ENCODE measurements at places on chromosomes 5 and 9. TPM values are rescaled to one million over a fixed set of nuclear protein-coding genes. Genes with fewer than 3 reads are reported as not detected.

DNA sequence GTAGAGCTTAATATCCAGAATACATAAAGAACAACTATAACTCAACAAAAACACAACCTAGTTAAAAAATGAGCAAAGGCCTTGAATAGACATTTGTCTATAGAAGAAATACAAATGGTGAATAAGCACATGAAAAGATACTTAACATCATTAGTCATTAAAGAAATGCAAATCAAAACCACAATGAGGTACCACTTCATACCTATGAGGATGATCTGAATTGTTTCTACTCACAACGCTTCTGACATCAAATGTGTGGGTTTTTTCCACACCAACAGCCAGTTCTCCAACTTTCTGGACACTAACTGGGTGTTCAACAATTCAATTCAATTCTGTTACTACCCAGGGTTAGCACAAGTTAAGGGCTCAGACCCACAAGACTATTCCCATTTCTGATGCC is 22.0 kb downstream of the SREK1IP1 start:
- no peak for DNase-seq

PRUNE2 gene
- 13.1 TPM for total RNA-seq

SLC6A19 gene
- total RNA-seq = not detected

- DNase-seq = no peak
Observed at GRCh38 chr5:143771602-143772001, 40.4 kb upstream of the HMHB1 start.

- no peak for DNase-seq
Observed at GRCh38 chr5:85334-85995, 6.5 kb upstream of the PLEKHG4B start.

ADAMTS2 gene
- 9.0 TPM for total RNA-seq

- no peak for DNase-seq
Observed at GRCh38 chr5:113057557-113057984, 81.0 kb downstream of the DCP2 start.

DNA sequence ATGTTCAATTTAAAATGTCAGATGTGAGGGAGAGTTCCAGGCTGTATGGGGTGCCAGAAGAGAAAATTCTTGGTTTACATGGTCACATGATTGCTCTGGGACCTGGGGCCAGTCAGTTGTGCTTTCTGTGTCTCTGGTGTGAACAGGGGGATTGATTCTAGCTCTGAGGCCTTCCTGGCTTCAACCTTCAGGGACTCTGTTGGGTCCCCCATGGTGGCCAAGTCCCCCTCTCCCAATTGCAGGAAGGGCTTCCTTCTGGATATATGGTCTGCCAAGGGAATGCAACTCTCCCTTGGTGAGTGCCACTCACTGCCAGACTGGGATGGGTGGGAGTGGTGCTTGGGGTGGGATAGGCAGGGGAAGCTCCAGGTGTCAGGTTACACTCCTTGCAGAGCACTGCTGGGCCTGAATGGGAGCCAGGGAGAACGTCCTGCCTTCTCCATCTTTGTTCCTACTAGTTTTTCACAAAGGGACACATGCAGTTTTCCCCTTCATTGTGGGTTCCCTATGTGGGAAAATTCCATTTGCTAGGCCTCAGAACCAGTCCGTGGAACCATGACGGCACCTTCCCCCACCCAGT is 153.2 kb downstream of the MELK start:
- peak; percentile 41 for DNase-seq

GMCL2 gene
- total RNA-seq = not detected

DNA sequence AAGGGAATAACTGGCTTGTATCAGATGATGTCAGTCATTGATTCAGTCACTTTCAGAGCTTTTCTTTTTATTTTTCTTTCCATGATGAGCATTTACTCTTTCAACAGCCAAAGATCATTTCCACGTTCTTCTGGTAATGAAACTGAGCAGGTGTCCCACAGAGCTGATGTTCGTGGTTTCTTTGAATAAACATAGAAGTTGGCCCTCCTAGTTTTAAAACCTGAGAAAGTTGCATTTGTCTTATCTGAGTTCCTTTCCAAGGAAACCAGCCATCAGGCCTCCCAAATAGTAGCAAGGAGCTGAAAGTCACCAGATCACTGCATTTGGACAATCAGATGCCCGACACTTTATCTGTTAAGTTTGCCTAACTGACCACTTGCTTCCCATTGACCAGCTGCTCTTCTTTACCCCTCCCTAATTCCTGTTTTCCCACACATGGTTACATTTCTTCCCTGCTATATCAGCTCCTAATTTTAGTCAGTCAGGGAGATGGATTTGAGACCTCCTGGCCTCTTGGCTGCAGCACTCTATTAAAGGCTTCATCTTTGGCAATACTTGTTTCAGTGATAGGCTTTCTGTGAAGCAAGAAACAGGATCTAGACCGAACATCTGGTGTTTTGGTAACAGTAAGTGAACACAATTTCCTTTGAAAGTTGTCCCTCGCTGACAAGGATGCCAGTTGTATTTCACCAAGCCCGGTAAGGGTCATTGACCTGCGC is 420.8 kb downstream of the CHSY3 start:
- no peak for DNase-seq

GRCh38 chr9:137011907-137012675 is 15.7 kb upstream of the CLIC3 start:
- no peak for DNase-seq

- no peak for DNase-seq
Observed at GRCh38 chr5:19988457-19988856, 457 bp upstream of the CDH18 start.

CAVIN4 gene
- 7.1 TPM for total RNA-seq

DNA sequence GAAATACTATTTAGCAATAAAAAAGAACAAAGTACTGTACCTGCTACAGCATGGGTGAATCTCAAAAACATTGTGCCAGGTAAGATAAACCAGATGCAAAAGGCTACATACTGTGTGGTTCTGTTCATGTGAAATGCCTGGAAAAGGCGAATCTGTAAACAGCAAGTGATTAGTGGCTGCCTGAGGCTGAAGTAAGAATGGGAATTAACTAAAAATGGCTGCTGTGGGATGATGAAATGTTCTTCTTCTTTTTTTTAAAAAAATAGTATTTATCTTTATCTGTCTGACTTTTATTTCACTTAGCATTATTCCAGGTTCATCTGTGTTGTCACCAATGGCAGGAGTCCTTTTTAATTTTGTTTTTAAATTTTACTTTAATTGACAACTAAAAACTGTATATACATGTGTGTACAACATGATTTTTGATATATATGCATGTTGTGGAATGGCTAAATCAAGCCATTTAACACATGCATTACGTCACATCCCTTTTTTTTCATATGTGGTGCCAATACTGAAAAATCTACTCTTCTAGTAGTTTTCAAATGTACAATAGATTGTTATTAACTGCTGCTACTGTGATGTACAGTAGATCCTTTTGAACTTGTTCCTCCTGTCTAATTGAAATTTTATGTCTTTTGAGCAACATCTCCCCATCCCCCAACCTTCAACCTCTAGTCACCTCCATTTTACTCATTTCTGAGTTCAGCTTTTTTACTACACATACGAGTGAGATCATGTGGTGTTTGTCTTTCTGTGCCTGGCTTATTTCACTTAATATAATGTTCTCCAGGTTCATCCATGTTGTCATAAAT is 62.9 kb upstream of the TNFAIP8 start:
- DNase-seq = no peak

- no peak for DNase-seq
Observed at GRCh38 chr5:106321242-106321641, 1349.5 kb downstream of the EFNA5 start.

DNA sequence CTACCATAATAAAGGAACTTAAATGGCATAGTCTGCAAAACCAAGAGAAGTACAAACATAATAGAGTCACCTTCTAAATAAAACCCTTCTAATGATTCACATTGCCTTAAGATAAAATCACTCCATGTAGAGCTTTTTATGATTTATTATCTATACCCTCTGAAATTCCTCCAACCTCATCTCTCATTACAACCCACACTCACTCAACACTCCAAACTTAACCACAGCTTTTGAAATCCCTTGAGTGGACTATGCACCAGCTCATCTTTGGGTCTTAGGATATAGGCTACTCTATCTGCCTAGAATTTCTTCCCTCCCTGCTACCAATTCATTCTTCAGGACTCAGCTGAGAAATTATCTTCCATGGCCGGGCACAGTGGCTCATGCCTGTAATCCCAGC is 122.5 kb downstream of the CETN3 start:
- no peak for DNase-seq

DNA sequence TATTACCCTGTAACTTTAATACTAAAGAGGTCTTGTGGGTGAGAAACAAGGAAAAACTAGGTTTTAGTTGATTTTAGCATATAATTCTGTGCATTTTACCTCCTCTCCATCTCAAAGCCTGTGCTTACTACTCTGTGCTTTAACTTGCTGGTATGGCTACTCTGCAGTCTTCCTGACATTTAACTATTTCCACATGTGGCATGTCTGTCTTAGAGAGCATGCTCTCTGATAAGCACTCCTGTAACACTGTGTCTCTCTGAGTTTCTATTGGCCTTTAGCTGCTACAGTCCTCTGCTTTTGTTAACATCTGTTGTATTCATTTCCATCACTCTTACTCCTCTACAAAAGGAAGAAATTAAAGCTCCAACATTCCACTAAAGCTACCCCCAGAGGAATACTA is 418.3 kb downstream of the RAB3C start:
- no peak for DNase-seq

DNA sequence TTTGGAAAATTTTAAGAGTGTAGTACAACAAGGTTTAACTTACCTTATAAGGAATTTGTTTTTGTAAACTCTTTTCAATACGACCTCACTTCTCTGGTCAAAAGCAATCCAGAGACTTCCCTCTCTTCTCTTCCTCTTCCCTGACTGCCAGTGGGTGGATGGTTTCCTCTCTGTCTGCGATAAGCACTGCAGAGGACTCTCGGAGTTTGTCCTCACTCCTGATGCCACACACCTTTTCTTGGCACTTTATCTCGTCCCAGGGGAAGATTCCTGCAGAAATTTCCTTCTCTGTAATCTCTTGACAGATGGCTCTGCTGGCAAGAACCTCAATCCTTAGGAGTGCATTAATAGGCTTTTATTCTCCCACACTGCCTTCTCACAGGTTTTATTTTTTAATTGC is 641.6 kb downstream of the NR2F1-AS1 start:
- no peak for DNase-seq

GRCh38 chr5:91101600-91102379 is 281.3 kb downstream of the ARRDC3 start:
- DNase-seq = peak; percentile 62

DNA sequence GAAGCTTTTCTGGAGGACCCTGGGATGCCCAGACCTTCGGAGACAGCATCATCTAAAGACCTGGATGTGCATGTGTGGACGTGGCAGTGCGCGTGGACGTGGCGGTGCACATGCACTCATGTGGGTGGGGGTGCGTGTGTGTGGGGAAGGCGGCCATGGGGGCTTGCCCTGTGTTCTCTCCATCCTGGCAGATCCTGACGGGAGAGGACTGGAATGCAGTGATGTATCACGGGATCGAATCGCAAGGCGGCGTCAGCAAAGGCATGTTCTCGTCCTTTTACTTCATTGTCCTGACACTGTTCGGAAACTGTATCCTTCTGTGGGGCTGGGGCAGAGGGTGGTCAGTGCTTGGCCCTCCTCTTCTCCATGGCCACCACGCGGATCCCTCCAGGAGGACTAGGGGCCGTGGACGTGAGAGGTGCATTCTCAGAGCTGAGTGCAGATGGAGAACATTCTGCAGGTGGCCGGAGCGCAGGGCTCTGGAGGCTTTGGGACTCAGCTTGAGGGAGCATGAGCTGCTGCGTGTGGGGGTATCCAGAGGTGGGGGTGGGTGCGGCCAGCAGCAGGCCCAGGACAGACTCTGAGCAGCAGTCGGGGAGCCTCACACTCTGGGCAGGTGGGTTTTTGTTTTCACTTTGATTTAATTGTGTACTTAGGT is 129.1 kb downstream of the CACNA1B start:
- no peak for DNase-seq

SLC46A2 gene
- total RNA-seq = 0.07 TPM

DNA sequence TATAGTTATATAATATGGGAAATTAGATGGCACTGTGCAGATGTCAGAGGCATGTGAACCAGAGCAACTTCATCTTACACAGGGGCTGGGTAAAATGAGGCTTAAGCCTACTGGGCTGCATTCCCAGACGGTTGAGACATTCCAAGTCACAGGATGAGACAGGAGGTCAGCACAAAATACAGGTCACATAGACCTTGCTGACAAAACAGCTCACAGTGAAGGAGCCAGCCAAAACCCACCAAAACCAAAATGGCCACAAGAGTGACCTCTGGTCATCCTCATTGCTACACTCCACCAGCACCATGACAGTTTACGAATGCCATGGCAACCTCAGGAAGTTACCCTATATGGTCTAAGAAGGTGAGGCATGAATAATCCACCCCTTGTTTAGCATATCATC is 479.4 kb downstream of the TLR4 start:
- no peak for DNase-seq

GRCh38 chr9:119368681-119369581 is at the start of gene BRINP1:
Gene BRINP1 (minus strand): TSS chr9:119369435. CDS start chr9:119313355, 56,080 bp downstream.
- peak; percentile 77 for DNase-seq

DNA sequence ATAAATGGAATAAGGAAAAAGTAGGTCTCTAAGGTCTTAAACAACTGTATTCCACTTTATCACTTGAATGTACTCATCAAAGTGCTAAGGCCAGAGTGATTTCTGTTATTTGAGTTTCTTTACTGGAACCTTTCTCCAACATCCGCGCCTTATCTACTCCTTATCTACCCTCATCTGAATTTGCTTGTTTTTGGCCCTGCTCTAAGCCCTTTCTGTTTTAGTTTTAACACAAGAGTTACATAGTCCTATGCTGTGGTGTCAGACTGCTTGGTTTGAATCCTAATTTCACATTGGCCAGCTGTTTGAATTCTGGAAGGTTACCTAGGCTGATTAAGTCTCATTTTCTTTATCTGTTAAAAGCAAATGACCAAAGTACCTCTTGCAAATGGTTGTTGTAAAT is 128.3 kb downstream of the PCSK5 start:
- no peak for DNase-seq

GRCh38 chr9:132586830-132587591 is 4.6 kb downstream of the BARHL1 start:
- DNase-seq = no peak

DNA sequence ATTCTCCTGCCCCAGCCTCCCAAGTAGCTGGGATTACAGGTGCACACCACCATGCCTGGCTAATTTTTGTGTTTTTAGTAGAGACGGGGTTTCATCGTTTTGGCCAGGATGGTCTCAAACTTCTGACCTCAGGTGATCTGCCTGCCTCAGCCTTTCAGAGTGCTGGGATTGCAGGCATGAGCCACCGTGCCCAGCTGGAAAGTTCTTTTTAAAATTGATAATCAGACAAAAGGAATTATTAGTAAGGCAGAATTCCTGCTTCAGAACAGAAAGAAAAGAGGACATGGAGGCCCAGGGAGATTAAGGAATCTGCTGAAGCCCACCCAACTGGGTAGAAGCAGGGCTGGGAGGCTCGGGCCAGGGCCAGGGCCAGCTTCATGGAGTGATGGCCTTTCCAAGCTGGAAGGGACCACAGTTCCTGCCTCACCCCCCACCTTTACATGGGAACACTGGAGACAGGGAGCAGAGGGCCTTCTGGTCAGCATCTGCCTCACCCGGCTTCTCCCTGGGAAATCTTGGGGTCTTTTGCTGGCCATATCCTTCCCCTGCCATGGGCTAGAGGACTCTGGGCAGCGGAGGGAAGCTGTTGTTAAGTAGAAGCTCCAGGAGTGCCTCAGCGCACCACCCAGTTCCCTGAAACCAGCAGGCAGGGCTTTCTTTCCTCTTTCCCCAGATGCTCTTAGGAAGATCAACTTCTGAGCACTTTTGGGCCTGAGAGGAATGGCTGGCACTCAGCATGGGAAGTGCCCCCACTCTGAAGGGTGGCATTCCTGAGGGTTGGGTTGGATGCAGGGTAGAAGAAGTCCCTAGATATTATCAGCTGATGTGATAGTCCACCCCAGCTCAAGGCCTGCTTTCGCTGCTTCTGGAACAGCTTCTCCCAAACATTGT is 70.1 kb downstream of the RGS3 start:
- no peak for DNase-seq
